ENCODE measurements at places on chromosomes 16 and 17.

DNA sequence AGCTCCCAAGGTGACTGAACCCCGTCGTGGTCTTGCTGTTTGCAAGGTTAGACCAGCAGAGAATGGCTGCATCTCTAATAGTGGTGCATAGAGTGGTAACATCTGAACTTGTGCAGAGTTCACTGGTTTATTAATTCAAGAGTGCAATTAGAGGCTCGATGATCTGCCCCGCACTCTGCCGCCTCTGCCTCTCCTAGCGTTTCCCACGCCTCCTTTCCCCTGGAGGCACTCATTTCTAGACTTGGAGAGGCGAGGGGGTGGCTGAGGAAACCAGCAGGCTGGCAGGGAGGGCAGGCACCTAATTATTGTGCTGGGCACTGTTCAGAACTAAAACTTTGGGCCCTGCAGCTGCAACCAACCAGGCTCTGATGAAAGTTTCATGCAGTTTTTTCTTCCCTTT, 363.5 kb upstream of the EEF2KMT start:
- DNase-seq, result no peak

DNA sequence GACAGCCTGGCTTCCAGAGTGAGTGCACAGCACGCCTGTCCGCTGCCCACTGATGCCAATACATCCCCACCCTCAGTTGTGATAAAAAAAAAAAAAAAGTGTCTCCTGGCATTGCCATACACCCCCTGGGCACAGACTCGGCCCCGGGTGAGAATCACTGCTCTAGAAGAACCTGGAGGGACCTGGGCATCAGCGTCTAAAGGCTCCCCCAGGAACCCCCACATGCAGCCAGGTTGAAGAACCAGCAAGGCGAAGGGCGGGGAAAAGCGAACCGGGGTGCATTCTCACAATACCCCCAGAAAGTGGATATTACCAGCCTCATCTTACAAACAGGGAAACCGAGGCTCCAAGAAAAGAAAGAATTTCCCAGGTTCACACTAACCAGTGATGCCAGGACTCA, 27.7 kb downstream of the TBC1D16 start:
- DNase-seq, result no peak

- no peak for DNase-seq
Observed at GRCh38 chr16:87802670-87803069, 36.9 kb upstream of the KLHDC4 start.

DNA sequence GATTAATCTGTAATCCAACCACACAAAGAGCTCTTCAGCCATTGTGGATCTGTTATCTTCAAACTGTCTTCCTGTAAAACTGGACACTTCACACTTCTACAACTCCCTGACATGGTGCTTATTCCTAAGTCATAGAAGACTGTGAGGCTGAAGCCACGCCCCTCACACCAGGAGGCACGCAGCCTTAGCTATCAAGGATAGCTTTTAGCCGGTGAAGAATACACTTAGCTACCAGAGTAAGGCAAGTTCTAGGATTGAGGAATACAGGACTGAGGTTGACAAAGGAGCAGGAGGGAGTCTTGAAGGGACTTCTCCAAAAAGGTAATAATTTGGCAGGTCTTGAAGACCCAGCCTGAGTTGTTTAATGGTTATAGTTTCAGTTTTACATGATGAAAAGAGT, 79.8 kb upstream of the GAS7 start:
- no peak for DNase-seq

GRCh38 chr17:48486557-48486956, 44.3 kb downstream of the HOXB1 start:
- peak; percentile 98 for DNase-seq

DNA sequence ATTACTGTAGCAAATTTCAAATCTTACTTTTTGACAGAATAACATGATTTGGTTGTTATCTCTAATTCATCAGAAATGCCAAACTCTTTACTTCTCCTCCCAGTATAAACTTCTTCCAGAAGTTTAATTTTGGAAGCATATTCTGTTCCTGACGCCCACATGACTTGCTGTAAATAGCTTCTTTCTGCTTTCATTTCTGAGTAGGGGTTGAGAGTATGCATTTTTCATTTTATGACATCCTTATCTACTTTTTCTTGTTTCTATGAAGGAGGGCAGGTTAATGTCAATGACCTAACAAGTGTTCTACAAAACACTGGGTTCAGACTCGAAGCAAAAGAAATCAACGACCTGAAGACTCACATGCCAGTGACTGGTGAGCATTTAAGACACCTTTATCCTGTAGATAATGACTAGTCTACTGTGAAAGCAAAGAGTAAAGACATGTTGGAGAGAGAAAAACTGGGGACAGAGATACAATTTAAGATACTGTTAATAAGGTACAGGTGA, 36.5 kb upstream of the EFCAB3 start:
- DNase-seq, result no peak

DNA sequence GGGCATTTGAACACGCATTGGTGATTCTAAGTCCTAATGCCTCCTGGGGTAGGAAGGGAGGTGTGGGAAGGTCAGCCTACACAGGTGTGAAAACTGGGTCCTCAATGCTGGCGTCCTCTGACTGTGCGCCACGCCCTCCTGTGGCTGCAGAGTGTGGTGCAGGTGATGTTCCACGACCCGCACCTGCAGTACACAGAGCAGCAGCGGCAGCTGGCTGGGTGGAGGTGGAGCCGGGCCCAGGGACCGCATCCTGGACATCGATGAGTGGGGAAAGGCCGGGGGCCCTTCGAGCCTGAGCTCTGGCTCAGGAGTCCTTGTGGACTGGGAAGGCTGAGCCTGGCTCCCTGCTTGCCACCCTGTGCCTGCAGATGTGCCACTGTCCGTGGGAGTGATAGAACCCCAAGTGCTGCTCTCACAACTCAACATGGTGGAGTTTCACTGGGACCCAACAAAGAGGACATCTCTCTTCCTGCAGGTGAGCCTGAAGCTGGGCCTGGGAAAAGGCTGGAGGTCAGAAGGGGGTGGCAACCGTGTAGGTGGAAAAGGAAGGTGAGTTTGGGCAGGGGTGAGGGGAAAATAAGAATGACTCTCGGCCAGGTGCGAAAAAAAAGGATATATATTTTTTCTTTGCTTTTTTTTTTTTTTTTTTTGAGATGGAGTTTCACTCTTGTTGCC, 14.0 kb upstream of the STAC2 start:
- DNase-seq, result peak; percentile 56

GRCh38 chr16:14302399-14303181, 231.5 kb downstream of the MRTFB start:
- peak; percentile 60 for DNase-seq

- DNase-seq, result peak; percentile 28
Observed at GRCh38 chr17:16875662-16876061, 96.3 kb downstream of the TNFRSF13B start.

- DNase-seq, result no peak
Observed at GRCh38 chr17:38507436-38507835, 79.2 kb downstream of the ARHGAP23 start.

DNA sequence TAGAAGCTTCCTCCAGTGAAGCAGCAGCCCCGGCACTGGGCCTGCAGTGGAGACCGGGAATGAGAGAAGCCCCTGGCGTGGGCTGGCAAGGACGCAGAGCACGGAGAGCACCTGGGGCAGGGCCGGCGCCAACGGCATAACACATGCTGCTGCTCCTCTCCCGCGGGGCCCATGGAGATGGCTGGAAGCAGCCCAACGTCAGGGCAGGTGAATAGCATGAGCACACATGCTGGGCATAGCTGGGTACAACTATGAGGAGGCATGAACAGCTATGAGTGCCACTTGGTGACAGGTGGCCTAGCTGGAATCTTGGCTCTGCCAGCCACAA, 46.4 kb downstream of the IRF8 start:
- no peak for DNase-seq

DNA sequence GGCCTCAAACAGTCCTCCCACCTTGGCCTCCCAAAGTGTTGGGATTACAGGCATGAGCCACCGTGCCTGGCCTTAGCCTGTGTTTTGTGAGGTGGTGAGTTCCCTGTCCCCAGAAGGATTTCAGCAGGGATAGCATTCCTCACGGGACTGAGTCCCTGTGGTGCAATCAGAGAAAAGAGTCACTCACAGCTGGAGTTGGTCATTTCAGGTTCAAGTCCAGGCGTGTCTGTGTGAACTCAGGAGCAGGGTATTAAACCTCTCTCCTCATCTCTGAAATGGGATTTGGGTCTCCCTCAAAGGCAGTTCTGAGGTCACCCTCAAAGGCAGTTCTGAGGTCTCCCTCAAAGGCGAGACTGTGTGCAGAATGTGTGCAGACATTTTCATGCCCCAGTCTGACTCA, 28.6 kb downstream of the NPTX1 start:
- DNase-seq, result no peak

Measured in astrocyte of the hippocampus (primary cell).